EL (cell line): ENCODE measurements at places on chromosomes 2 and 18.
A peak's percentile ranks its signal among the peaks of the same experiment; 100 is the strongest.

DNA sequence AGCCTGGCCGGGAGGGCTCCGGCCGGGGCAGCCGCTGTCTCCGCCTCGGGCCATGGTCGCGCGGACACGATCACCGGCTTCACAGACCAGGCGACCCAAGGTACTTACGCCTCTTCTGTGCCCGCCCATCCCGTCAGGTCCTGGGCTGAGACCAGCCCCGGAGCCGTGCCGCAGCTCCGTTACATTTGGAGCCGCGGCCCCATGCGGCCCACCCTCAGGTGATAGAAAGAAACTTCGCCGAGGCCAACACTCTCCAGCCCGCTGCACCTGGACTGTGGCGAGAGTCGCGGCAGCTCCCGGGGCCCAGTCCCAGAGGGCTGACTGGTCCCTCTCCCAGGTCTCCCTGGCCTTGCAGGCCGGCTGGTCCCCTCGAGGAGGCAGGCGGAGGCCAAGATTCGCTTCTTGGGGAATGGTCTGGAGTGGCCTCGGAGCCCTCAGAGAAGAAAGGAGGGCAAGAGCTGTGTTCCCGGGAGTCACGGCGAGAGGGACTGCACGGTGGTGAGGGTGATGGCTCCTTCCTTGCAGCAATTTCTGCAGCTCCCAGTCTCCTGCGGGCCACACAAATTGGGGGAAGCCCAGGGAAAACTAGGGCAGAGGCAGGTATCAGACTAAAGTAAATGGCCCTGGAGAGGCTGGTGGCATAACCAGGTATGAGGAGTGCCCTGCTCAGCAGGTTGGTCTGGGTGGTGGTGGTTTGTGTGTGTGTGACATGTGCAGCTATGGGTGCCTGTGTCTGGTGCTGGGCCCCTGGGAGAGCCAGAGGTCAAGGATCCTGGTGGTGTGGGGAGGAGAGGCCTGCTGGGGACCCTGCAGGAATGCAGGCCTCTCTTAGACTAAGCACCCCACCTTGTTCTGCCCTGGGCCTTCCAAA is 822 bp downstream of the GDF7 start:
- DNase-seq = no peak

GRCh38 chr18:3983351-3983969 is 471.6 kb downstream of the DLGAP1 start:
- DNase-seq = peak; percentile 75

DNA sequence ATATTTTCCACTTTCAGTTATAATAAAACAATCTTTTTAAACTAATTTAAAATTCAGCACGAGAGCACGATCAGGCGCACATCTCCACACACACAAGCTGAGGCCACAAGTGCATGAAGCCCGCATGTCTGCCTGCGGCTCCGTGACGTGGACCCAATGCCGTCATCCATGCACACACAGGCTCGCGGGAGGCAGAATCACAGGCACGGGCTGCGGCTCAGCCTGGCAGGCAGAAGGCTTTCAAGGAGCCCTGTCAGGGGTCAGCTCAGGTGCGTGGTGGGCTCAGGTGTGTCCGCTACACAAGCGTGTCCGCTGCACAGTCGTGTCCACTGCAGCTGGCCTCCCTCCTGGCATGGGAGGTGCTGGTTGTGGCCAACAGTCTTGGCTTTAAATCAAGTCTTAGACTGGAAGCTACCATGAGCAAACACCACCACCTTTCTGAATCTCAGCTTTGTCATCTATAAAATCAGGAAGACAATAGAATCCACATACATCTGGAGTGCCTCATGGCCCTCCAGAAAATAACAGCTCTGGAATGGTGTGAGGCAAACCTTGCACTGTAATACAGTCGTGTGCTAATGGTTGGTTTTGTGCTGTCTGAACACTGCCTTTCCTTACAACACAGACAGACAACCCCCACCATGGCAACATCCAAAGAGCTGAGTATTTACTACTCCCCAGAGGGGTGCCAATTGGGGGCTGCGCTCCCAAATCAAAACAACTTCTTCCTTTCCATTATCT is 210.1 kb downstream of the NDUFA10 start:
- DNase-seq = no peak

- no peak for DNase-seq
Measured at GRCh38 chr2:27596627-27597026, 13.8 kb downstream of the ZNF512 start.

DNA sequence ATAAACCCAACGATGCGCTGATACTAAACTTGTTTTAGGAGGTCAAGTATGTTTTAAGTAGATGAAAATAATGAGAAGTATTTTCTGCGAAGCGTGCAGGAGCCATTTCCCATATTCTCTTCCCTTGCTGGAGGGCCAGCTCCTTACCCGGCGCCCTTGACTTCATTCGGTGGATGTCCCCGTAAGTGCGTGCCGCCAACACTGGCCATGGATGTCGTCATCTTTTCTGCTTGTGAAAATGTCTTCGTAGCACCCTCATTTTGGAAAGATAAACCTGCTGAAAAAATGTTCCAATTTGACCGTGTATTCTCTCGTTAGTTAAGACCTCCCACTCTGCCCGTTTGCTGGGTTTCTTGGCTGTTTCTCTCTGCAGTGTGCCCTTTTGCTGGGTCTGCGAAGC is 127.5 kb downstream of the RTP5 start:
- no peak for DNase-seq

DNA sequence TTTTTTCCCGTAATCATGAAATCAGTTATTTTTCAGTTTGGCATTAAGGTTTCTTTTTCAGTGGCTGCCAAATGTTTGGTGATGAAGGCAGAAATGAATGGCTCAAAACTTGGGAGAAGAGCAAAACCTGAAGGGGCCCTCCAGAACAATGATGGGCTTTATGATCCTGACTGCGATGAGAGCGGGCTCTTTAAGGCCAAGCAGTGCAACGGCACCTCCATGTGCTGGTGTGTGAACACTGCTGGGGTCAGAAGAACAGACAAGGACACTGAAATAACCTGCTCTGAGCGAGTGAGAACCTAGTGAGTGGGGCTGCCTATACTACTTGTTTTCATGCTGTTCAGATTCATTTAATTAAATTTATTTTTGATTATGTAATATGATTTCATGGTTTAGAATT is 29.2 kb upstream of the MSH2 start:
- DNase-seq = no peak

- DNase-seq = peak; percentile 42
Measured at GRCh38 chr2:43818761-43819160, 19.9 kb downstream of the ABCG5 start.

DNA sequence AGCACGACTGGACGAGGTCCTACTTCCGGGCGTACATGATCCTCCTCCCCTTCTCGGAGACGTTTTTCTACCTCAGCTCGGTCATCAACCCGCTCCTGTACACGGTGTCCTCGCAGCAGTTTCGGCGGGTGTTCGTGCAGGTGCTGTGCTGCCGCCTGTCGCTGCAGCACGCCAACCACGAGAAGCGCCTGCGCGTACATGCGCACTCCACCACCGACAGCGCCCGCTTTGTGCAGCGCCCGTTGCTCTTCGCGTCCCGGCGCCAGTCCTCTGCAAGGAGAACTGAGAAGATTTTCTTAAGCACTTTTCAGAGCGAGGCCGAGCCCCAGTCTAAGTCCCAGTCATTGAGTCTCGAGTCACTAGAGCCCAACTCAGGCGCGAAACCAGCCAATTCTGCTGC is 24.8 kb downstream of the LYPD1 start:
- DNase-seq = no peak

DNA sequence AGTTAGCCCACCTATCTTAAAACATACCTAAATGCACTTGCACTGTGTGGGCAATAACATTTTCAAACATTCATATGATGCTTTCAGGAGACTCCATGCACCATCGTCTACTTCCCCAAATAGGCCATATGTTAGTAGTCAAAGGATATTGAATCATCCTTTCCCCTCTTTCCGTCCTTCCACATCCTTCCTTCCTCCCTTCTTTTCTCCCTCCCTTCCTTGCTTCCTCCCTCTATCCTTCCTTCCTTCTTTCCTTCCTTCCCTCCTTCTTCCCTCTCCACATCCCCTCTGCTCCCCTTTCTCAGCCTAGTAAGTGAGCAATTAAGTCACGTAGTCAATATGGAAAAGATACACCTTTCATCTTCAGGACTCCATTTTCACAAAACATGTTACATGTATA is 73.8 kb downstream of the ZEB2 start:
- DNase-seq = no peak

DNA sequence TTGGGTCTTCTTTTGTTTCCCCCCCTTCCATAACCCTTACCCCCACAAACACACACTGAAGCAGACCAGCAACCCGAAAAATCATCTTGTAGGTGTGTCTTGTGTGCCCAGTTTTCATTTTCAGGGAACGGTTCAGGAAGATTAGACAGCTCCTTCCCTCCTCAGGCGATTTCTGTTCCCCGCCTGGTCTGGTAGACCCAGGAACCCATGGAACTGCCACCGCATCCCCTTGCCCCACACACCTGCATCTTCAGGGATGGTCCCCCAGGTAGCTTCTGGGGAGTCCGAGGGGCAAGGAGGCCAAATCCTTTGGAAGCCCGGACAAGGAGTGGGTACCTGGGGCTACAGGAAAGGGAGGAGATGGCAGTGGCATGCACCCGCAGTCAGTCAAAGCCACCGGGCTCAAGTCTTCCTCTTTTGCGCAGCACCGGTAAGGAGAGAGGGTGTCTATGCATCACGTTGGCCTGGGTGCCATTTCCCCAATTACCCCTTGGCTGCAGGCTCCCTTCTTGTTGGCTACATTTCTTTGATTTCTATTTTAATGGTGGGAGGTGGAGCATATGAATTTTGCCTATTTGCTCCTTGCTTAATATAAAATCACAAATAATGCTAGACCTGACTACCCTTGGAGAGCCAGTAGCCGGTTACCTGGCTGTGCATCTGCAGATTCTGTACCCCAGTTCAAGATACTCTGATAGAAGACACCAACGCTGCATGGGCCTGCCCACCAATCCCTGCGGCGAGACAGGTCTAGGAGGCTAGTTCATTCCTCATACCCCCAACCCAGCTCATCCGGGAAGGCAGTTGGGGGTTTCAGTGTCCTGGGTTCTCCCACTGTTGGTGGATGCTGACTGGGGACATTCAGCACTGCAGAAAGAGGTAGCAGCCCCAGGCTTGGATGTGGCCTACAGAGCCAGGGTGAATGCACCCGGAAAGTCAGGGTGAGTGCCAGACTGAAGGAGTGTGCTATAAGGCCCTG is 30.0 kb upstream of the ATP6V1B1 start:
- DNase-seq = no peak

GRCh38 chr2:188319838-188320237 is 28.2 kb downstream of the GULP1 start:
- DNase-seq = no peak

- DNase-seq = no peak
Measured at GRCh38 chr2:236399409-236399808, 135.2 kb upstream of the ASB18 start.

GRCh38 chr18:28735731-28736130 is 558.8 kb upstream of the CDH2 start:
- peak; percentile 78 for DNase-seq

GRCh38 chr2:50752237-50752636 is 279.7 kb downstream of the NRXN1 start:
- no peak for DNase-seq

GRCh38 chr2:120770641-120771040 is 35.0 kb downstream of the GLI2 start:
- DNase-seq = no peak

- DNase-seq = peak; percentile 26
Measured at GRCh38 chr2:149616681-149617456, 29.3 kb upstream of the MMADHC start.

DNA sequence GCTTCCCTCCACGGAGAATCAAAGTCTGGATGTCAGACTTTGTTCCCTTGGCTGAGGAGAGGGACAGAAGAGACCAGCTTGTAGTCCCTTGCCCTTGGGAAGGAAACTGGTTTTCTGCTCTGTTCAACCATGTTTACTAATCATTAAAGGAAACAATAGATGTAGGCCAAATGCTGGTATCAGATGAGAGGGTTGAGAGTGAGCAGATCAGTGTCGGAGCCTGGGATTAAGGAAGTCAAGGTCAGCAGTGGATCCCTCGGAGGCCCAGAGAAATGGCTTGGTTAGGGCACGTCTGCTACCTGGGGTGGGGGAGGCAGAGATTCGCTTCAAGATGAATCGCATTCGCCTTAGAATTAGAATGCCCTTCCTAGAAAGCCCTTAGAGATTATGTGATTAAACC is 109.1 kb downstream of the MYCN start:
- no peak for DNase-seq

DNA sequence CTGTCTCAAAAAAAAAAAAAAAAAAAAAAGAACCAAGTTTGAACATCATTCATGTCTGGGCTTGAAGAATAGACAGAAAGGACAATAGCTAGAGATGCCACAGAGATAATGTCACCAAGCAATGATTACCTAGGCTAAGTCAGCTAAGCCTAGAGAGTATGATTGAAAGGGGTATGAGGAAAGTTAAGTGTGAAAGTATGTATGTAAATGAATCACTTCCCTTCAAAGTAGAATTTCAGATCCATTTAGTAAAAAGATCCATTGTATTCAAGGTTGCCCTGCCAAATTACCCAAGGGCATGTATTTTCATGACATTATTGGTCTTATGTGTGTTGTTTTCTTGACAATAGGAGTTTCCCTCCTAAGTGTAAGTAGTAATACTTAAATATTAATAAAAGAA is 34.1 kb upstream of the SLC39A10 start:
- DNase-seq = peak; percentile 14

- DNase-seq = no peak
Measured at GRCh38 chr18:6478121-6478520, 63.4 kb upstream of the L3MBTL4 start.

DNA sequence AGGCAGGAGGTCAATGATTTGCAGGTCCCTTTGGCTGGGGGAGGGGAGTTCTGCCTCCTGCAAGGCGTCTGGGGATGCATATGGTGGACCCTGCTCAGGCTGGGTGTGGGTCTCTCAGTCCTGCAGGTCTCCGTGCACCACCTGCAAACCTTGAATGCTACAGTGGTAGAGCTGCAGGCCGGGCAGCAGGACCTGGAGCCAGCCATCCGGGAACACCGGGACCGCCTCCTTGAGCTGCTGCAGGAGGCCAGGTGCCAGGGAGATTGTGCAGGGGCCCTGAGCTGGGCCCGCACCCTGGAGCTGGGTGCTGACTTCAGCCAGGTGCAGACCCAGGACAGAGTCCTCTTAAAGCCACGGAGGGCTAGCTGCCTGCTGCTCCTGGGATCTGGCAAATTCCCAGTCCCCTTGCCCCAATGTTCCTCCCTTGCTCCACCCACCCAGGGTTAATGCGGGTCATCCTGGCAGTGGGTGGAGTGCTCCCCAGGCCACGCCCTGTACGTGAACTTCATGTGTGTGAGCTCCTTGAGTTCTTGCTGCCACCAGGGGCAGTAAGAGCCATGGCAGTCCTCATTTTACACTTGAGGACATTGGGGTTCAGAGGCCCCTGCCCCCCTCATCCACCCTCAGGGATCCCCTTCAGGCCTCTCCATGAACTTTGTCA is 3.1 kb downstream of the PROM2 start:
- peak; percentile 28 for DNase-seq

DNA sequence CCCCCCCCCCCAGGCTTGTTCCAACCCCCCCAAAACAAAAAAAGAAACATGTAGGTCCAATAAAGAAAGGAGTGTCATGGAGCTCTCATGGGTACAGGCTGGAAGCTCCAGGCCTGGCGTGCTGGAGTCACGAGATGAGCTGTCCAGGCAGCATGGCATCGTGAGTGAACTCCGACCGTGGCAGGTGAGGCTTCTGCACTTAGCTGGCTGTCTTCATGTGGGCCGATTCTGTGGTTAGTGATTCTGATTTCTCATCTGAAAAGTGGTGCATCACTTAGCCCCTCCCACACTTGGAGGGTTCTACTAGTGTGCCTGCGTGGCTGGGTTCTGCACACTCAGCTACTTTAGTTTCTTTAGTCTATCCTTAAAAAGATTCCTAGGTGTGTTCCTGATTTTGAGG is 126.4 kb upstream of the MGAT5 start:
- no peak for DNase-seq
